HT1080 (cell line): ENCODE measurements at places on chromosomes 4 and X.

DNA sequence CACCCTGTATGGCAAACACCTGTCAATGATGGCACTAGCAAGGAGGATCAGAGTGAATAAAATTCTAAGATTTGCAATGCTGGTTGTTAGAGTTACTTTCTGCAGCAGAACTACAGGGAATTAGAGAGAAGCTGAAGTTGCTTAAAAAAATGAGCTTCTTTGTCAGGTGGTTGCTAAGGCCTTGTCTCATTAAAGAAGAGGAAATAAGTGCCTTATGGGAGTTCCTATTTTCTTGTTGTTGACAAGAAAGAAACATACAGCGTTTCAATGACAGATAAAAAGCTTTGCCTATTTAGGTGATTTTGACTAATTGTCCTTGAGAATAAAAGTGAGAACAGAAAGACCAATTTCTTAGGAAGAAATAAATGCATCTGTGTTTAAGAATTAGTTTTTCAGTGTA is 106.0 kb upstream of the ARHGAP24 start:
- no peak for DNase-seq

DNA sequence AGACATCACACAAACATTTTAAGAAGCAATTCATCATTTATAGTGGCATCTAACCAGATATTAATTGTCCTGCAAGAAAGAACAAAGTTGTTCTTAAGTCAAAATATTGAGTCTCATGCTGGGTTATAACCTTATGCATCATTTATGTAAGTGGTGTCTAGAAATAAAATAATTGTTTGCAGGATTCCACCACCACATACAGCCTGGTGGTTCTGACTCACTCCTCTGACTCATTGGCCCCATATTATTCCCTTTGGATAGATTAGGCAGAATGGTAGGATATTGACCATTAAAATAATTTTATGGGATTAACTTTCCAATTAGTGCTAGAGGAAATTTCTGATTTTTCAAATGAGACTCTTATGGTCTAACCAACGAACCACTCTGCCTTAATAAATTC is 384.5 kb downstream of the GRXCR1 start:
- DNase-seq, result peak; percentile 67

GRCh38 chr4:128810331-128810870 is 901 bp downstream of the JADE1 start:
- DNase-seq, result no peak

DNA sequence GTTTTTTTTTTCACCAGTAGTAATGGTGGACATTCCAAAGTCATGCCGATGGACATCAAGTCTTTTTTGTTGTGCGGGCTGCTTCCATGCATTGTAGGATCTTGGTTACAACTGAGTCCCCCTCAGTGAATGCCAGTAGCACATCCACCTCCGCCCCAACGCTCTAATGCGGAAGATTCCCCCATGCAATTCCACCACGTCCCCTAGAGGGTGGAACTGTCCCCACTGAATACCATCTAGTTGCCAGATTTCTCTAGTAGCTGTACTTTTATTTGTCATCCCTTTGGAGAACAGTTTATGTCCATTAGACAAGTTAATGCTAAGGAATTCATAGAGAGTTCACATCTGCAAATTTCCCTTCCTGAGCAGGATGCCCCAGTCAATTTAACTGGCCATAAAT is 6.7 kb downstream of the SHISA3 start:
- no peak for DNase-seq

DNA sequence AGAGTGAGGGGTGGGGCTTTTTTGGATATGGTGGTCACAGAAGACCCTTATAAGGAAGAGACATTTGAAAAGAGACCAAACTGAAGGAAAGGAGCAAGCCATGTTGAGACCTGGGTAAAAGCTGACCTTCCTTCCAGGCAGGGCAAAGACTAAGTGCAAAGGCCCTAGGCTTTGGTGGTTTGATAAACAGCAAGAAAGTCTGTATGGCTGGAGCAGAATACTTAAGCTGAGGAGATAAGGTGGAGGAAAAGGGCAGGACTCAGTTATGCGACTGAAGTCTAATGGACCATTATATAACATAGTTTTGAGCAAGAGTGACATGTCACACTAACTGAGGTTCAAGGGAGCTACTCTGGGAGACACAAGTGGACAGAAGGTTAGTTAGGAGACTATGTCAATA is 20.0 kb downstream of the SH3RF1 start:
- DNase-seq, result no peak

GRCh38 chr4:54912155-54912554 is 213.2 kb downstream of the KDR start:
- no peak for DNase-seq

- no peak for DNase-seq
Observed at GRCh38 chr4:53841711-53842110, 222.7 kb downstream of the CHIC2 start.

- DNase-seq, result peak; percentile 68
Observed at GRCh38 chrX:120358737-120359456, 3.0 kb upstream of the ATP1B4 start.

DNA sequence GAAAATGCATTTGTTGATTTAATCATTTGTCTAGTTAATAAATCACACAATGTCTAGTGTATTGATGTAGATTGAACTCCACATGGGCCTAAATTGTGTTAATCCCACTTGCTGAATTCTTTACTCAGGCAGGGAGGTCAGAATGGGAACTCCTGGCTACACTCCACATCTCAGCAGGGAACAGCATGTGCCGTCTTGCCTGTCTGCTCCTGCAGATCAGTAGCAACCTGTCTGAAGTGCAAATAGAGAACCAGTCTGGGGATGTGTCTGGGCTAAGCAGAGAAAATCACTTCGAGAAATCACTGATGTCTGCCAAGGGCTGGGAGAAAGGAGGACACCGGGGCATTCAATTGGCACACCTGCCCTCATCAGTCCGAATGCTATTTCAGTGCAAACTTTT is 16.5 kb upstream of the MXRA5 start:
- no peak for DNase-seq

GRCh38 chr4:183142571-183143550 is 43.8 kb downstream of the WWC2 start:
- no peak for DNase-seq

- no peak for DNase-seq
Observed at GRCh38 chr4:2333916-2334644, 72.2 kb upstream of the MXD4 start.

GRCh38 chr4:147794314-147794680 is 62.4 kb downstream of the ARHGAP10 start:
- DNase-seq, result no peak

DNA sequence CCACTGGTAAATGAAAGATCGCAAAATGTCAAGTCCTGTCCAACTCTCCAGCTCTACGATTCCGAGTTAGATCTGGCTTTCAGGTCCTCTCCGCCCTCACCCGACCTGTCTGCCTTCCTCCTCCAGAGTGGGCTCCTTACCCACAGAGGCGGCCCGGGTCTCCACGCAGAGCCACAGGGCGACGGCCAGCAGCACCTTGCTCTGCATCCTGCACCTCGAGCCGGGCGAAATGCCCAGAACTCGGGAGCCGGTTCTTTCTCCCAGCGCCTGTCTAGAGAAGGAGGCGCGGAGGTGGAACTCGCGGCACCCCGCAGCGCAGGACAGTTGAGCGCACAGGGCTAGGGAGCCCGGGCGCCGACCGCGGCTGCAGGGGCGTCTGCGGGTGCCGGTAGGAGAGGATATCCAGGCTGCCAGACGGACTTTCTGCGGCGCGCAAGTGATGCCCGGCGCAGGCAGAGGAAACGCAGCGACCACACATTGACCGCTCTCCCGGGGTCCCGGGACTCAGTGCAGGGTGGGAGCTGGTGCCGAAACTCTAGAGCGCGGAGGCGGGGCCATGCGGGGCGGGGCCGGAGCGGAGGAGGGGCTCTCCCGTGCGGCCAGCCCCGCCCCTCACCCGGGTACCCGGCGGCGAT is at the start of gene KDR:
Gene KDR, minus strand, starts transcription at position 509 of the 635 bp plus-strand sequence. Its CDS starts 302 bp downstream, at position 207.
- DNase-seq, result peak; percentile 12

GRCh38 chrX:135264206-135264605 is 12.3 kb downstream of the ETDA start:
- DNase-seq, result no peak

DNA sequence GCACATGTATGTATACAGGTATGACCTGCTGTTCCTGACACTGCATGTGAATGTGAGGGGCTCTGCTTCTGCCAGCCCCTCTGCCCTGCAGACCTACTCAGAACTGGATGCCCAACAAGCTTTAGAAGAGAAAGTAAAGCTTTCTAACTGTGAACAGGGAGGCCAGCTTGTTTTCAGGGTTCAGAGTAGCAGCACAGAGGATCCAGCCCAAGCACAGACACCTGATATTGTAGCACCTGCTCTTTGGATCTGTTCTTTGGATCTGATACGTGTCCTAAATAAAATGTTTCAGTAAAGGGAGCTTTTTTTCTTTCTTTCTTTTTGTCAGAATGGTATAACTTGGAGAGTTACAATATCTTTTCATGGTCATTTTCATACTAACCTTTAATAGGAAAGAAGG is 19.2 kb downstream of the DCUN1D4 start:
- no peak for DNase-seq

- no peak for DNase-seq
Observed at GRCh38 chr4:85644061-85644460, 169.1 kb downstream of the ARHGAP24 start.
